ENCODE measurements at places on chromosomes 11 and 22.

GRCh38 chr22:37331856-37332536, 49.7 kb downstream of the CYTH4 start:
- DNase-seq, result no peak

DNA sequence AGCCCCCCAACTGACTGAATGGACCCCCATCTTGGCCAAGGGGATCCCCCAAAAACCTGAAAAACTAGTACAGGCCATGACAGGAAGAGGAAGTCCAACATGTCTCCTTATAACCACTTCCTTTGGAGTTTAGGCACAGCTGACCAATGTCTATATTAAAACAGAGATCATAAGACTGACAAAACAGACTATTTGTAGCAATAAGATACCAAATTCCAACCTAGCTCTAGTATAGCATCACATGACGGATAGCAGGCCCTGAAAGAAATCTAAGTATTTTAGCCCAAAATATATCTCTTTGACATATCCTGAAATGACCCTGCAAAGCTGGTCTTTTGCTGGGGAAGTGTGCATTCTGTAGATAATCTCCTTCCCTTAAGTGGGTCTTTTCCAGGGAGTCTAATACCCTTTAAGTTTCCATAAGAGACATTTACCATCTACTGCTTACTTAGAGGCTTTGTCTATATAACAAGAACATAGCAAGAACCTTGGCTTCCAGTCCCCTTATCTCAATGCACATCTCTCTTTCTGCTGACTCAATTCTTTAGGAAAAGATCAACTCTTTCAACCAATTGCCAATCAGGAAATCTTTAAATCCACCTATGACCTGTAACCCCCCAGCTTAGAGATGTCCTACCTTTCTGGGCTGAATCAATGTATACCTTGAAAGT, 34.9 kb upstream of the ACER3 start:
- DNase-seq, result no peak

GRCh38 chr22:24402460-24403192, 24.8 kb upstream of the ADORA2A start:
- no peak for DNase-seq

GRCh38 chr11:88521399-88521798, 183.9 kb upstream of the CTSC start:
- DNase-seq, result no peak

DNA sequence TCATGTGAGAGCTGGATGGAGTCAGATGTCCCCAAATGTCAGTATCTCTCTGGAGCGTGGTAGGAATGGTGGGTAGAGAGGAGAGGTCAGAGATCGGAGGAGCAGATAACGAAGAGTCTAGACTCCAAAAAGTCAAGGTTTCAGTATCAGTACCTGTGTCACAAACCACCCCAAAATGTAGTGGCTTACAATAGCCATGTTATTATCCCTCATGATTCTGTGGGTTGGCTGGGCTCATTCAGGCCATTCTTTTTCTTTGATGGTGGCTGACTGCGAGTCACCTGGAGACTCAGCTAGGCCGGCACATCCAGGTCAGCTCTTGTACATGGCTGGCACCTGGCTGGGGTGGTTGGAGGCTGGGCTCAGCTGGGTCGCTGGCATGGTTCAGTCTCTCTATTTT, 7.3 kb upstream of the SSTR3 start:
- no peak for DNase-seq

GRCh38 chr11:128235426-128235825, 351.9 kb downstream of the ETS1 start:
- DNase-seq, result no peak

GRCh38 chr11:121117788-121118187, 16.7 kb downstream of the TECTA start:
- DNase-seq, result no peak

- DNase-seq, result no peak
These were observed 873.5 kb downstream of the JRKL start for GRCh38 chr11:97263183-97263858.

DNA sequence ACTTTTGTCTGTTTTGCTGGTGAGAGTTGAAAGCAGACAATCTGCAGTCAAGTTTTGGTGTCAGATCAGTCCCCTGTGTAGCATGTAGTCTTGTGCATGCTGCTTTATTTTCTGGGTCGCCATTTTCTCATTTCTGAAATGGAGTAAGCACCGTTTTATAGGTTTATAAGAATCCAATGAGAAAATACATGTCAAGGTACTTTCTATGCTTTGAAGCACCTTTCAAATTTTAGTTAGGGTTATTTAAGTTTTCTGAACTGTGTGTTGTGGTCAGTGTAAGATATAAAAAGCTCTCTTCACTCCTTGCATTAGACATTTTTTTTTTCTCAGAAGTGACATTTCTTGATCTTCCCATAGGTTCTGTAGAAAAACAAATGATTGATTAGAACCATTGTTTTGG, 283.2 kb downstream of the ETS1 start:
- no peak for DNase-seq

- DNase-seq, result no peak
These were observed 44.3 kb downstream of the SCGB1A1 start for GRCh38 chr11:62463121-62463542.

GRCh38 chr11:129295746-129296145, 79.9 kb upstream of the BARX2 start:
- no peak for DNase-seq

- no peak for DNase-seq
These were observed 3.9 kb downstream of the MUS81 start for GRCh38 chr11:65863889-65864705.

DNA sequence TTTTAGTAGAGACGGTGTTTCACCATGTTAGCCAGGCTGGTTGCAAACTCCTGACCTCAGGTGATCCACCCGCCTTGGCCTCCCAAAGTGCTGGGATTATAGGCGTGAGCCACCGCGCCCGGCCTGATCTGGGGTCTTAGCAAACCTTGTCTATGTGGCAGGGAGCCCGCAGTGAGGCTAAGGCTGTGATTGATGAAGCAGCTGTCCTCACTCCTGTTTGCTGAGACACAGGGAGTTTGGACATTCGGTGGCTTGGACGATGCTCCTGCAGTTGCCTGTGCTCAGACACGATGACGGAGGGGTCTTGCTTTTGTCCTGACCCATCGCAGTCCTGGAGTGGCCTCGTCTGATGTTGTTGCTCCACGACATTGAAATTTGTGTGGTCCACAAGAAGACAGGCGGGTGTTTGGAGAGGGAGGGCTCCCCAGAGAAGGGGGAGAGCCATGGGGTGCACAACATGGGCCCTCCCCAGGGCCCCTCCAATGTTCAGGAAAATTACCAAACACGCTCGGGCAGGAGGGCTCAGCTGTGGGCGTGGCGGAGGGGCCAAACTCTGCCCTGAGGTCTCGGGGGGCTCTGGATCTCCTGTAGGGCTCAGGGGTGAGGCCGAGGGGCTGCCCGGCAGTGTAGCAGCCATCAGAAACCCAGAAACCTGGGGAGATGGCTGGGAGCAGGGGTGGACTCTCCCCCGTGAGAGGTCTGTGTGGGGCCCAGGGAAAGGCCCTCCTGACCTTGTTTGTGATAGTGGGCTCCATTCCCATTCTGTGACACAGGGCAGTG, 41.8 kb upstream of the PRR5 start:
- no peak for DNase-seq

DNA sequence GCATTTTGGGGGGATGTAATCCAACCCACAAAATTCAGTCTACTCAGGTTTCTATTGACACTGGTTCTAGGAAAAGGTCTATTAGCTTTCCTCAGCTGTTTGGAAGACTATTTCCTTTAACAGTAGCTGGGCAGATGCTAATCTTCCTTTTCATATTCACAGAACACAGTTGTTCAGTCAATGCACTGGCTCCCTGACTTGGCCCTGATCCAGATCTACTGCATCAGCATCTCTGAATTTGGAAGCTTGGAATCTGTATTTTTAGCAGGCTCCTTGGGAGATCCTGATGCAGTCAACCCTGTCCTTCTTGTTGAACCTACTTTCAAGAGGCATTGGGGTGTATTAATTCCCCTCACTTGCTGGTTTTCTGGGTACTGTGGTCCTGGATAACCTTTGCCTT, 6.3 kb downstream of the HTATIP2 start:
- DNase-seq, result no peak

GRCh38 chr11:27089746-27090145, 49.1 kb downstream of the BBOX1 start:
- DNase-seq, result no peak

GRCh38 chr11:111836162-111836561, 35.2 kb downstream of the ALG9 start:
- DNase-seq, result no peak

GRCh38 chr11:79949574-79949973, 508.7 kb upstream of the TENM4 start:
- DNase-seq, result no peak

DNA sequence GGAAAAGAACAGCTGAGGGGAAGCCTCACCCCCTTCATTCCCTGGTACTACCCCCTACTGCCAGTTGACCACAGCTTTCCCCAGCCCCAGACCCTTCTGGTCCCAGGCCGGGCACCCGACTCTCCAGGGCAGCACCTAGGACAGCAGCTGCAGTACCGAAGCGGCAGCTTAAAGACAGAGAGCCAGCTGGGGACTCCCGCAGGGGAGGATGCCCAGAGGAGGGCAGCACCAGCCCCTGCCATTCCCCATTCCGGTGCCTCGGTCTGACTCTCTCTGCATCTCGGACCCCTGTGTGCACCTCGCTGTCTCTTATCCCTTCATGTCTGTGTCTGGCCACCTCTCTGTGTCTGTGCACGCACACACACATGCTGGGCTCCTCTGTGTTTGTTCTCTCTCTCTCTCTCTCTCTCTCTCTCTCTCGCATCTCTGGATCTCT, 9.4 kb downstream of the IGSF9B start:
- DNase-seq, result no peak

DNA sequence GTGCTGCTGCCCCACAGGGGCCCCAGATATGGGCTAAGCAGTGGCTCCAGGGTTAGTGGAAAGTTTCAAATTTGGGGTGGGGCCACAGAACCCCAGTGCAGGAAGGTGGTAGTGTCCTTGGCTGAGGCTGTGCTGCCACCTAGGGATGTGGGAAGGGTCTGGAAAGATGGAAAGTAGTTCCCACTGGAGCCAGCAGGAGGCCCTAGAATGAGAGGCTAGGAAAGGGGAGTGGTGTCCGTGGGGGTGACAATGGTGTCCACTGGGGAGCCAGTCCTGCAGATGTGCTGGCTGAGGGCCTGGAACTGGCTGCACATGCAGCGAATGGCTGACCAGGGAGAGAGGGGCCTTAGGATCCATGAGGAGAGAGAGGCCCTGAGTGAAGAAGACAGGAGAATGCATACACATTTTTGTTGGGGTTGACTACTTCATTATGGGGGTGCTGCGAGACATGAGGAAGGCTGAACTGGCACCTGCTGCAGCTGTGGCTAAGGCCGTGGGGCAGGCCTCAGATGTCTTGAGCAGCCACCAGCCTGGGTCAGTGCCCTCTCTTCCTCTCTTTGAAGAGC, 21.1 kb downstream of the RFPL3 start:
- DNase-seq, result no peak

DNA sequence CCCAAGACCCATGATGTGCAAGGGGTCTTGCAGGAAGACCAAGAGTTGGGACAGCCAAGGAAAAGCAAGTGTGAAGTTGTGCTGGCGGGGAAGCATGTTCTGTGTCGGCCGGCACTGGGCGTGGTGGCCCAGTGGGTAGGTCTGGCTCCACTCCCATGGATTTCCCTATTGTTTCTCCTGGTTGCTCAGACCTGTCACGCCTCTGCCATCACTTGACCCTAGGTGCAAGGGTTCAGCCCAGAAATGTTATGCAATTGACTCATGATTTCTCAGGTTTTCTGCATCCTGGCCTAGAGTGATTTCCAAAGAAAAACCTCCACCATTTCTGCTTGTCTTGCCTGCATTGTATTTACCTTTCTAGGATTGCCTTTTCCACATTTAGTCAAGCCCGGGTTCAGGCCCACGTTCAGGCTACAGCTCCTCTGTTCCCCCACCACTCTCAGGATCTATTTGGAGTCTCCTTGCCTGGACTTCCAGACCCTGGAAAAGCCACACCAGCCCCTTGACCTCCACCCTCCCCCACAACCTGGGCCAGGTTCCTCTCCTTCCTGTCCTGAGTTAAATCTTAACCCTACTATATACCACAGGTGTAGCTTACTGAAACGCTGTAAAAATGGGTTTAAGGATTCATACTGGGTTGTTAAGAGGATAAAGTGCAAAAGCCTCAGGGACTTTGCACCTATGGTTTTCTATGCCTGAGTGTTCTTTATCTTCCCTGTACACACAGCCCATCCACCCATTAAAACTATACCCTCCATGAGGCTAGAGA, 17.5 kb upstream of the FOLR1 start:
- DNase-seq, result no peak

- no peak for DNase-seq
These were observed 500 bp upstream of the ADSL start for GRCh38 chr22:40345815-40346184.

DNA sequence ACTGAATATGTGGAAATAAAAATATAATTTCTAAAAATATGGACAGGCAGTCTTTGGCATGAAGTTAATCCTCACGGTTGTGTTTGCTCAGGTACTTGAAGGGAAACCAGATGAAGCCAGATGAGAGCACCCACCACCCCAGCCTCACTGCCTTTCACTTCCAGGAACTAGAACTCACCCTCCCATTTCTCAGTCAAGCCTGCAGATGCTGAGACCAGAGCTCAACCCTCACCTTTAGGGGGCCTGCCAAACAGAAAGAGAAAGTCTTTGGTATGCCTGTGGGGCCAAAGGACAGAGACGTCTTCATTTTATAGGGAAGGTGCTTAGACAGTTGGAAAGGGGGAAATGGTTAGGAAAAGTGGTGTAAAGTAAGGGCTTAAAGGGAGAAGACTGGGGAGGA, 252.8 kb upstream of the PLET1 start:
- DNase-seq, result no peak

DNA sequence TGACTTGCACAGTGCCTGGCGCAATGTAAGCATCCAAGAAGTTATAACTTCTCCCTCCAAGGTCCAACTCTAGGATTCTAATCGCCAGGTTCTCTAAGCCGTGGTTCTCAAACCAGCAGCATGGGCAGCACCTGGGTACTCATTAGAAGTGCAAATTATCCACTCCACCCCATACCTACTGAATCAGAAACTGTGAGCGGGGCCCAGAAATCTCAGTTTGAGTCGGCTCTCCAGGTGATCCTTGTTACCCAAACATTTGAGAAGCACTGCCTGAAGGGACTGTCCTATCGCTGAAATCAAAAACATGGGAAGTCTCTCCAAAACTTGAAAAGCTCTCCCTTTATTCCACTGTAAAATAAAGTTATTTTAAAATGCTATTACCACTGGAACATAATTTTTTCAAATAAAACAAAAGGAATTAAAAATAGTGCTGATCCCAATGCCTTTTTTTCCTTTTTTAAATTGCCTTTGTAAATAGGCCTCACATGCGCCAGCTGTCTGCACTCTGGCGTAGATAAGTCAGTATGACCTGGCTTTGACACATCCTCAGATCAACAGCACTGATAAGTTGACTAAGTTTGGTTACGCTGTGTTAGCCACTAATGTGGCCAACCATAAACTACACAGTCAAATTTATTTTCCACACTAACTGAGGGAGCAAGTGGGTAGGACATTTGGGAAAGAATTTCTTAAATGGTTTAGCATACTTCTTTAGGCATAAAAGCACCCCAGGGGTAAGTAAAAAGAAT, 8.4 kb upstream of the CTR9 start:
- no peak for DNase-seq

Data from NCI-H187 treated with DMSO at 0.1 percent for 48 hours (cell line).